ENCODE measurements at places on chromosomes 2 and 18.

- no peak for DNase-seq
These were observed 618 bp downstream of the POLR2D start for GRCh38 chr2:127857265-127857808.

DNA sequence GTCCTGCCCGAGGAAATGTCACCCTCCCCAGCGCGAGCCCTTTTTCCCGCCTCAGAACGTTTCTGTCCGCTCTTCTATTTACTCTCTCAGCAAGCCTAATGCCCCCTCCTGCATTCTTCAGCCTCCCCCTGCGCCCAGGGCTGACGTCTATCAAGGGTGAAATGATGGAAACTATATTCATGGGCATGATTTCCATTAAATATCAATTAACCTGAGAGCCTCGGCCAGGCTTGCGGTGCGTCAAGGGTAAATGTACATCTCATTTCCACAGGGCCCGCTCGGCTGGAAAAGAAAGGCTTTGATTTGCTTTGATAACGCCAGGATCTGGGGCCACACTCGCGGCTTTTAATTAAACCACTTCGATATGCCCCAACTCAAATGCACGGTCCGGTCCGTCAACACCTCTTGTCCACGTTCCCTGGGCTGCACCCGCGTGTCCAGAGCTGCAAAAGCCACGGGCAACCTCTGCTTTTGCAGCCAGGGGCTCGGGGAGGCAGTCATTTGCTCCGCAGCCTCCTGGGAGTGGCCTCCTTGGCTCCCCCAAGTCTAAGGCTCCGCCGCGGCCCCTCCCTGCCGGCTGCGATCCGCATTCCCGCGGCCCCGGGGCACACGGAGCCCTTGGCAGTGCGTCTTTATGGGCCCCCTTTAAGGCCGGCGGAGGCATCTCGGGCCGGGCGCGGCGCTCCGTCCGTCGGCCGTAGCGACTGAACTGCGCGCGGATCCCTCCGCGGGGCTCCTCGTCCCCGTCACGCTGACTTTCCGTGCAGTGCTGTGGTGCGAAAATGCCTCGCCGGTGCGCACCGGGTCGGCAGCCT is at the start of gene HOXD8:
Gene HOXD8 (plus strand): TSS at position 724 of the 815 bp plus-strand sequence. CDS start 662 bp downstream, outside the sequence.
- DNase-seq, result no peak

DNA sequence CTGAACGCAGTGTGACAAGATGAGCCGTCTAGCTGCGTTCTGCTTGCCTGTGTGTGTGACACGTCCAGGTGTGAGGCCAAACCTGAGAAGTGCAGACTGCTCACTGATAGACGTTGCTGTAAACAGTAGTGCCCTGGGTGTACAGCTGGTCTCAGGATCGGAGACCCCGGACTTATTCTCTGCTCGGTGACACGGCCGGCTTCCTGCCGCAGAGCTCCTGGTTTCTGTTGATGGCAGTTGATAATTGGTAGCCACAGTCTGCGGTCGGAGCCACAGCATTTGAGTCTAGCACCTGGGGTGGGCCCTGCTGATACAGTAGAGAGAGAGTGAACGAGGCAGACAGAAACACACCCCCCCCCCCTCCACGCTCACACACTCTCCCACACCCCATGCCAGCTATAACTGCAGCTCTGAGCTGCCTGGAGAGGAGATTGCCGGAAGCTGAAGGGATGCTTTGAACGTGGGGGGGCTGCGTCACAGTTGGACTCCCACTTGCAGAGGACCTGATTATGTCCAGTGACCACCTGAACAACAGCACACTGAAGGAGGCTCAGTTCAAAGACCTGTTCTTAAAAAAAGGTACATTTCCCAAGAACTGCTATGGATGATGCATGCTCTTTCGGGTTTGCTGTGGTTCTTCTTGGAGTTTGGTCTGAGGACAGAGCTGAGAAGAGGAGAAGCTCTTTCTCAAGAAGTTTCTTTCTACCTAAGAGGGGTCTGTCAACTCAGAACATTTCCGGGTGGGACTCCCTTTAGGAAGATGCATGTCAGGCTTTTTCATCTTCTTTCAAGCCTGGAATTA is 114.0 kb downstream of the FAM210A start:
- DNase-seq, result no peak

DNA sequence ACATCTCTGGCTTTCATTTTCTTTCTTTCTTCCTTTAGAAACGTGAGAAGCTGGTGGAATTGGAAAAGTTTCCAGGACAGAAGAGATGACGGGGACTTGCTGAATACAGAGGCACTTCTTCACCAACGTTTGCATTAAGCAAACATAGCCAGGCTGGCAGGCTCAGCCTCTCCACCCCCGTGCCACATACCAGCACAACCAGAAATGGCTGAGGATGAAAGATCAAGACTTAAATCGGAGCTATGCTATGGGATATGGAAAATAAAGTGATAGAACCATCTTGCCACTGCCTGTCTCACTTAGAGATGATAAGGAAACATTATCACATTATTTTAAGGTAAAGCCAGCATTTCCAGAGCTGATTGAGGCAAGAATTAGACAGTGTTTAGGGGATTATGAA is 483.3 kb downstream of the BCL11A start:
- DNase-seq, result no peak

GRCh38 chr2:134683561-134684112 is 35.2 kb downstream of the TMEM163 start:
- DNase-seq, result no peak

- no peak for DNase-seq
These were observed 66.3 kb downstream of the IRS1 start for GRCh38 chr2:226733189-226733858.

DNA sequence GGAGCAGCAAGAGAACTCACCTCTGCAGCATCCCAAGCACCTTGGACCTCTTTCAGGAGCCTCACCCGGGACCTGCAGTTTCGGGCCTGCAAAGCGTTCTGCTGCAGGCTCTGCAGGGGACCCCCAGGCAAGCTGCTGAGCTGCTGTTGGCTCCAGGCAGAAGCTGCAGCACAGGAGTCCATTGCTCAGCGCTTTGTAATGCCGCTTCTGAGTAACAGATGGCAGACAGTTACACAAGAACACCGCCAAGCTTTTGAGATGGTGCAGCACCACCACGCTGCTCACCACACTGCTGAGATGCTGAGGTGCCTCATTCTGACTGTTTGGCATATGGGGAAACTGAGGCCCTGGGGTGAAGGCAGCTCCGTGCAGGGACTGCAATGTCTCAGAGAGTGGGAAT is 1.9 kb upstream of the GALNT14 start:
- DNase-seq, result no peak

DNA sequence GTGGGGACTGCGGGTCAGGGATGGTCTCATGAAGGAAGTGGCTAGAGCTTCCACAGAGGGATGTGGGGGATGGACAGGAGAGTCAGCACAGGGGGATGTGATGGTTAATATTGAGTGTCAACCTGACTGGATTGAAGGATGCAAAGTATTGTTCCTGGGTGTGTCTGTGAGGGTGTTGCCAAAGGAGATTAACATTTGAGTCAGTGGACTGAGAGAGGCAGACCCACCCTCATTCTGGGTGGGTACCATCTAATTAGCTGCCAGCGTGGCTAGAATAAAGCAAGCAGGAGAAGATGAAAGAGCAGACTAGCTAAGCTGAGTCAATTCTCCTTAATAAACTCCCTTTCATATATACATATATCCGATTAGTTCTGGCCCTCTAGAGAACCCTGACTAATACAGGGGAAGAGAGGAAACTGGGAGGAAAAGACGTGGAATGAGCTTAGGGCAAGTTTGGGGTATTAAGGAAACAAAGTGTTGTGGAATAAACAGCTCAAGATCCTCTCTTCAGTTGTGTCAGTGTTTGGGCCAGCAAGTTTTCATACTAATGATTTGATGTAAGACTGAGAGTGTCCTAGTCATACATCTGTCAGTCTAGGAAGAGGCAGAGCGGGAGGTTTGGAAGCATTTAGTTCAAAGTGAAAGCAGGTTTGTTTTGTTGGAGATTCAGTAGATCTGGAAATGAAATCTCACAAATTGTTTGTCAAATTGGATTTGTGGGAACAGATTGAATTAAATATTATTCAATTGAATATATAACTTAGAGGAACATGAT is 135.2 kb upstream of the NT5C1B start:
- no peak for DNase-seq

DNA sequence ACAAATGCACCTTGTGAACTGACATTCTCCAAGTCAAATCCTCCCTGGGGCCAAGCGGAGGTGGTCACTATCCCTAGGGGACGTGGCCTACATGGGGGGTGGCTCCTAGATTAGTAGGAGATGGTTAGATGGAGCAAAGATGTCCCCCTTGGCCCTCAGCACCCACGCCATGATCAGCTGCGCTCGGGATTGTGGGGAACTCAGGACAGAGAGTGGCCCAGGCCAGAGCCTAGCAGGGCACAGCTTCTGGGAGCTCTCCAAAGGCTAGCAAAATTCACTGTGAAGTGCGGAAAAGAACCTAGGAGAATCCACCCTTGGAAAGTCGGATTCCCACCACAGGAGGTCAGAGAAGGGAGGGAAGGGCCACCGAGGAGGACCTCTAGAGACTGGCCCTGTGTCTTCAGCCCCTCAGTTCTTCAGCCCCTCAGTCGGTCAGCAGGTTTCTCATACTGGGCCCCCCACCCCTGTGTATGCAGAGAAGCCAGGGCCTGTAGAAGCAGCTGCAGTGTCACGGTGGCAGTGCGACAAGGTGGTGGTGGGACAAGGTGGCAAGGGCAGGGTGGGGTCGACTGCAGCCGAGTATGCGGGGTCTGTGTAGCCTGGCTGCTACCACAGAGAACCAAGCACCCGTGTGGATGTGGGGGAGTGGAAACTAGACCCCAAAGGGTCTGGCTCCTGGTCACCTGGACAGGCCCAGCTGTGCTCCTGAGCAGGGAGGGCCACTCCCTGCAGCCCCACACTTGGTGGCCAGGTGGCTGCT is 18.4 kb downstream of the GPR55 start:
- no peak for DNase-seq

DNA sequence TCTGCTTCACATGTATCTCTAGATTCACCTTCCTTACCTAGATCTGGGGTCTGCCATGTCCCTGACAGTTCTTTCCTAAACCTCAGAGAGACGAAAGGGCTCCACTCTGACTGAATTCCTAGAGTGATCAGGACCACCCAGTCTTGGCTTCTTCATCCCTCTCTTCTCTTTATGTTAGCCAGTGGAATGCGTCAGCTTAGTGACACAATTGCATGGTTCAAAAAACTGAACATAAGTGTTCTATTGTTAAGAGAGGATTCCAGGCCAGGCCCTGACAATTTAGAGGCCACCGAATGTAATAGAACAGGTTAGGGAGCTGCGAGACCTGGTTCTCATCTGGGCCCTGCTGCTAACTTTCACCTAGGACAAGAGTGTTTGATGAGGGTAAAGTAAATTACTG is 10.0 kb downstream of the PRELID3A start:
- DNase-seq, result no peak

DNA sequence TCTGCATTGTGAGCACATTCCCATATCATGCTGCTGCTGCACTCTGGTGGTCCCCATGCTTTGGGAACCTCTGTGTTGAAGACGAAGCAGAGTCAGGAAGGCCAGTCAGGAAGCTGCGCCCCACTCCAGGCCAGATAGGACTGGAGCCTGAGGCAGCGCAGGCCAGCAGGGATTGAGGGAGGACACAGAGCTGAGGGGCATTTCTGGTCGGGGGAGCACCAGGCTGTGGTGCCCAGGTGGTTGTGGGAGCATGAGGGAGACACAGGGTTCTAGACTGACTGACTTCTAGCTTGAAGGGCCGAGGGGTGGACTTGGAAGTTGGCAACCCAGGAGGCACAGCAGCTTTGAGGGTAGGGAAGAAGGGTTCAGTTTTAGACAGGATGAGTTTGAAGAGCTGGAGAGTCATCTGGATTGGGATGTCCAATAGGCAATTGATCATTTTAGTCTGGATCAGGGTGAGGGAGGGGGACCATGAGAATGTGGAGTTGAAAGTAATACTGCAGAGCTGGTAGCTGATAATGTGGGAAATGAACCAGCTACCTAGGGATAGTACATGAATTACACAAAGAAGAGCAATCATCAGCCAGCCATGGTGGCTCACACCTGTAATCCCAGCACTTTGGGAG is 1.4 kb upstream of the ACTG2 start:
- DNase-seq, result no peak

DNA sequence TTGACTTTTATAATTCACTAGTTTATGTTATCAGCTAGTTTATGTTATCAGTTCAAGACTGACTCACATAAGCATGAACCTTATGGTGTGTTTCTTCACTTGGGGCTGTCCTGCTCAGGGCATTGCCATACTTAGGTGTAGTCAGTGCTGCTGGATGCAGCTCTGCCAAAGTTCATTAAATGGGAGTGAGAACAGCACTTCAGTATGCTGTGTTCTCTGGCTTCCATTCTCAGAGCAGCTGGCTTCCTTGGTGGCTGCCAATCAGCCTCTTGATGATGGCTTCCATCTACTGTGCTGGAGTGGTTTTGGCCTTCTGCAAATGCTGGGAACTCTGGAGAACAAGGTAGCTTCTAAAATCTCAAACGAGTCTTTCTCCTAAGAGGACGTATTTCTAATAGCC is 170.7 kb downstream of the TDRD15 start:
- DNase-seq, result no peak

- DNase-seq, result no peak
These were observed 12.1 kb upstream of the CYBRD1 start for GRCh38 chr2:171509945-171510731.

DNA sequence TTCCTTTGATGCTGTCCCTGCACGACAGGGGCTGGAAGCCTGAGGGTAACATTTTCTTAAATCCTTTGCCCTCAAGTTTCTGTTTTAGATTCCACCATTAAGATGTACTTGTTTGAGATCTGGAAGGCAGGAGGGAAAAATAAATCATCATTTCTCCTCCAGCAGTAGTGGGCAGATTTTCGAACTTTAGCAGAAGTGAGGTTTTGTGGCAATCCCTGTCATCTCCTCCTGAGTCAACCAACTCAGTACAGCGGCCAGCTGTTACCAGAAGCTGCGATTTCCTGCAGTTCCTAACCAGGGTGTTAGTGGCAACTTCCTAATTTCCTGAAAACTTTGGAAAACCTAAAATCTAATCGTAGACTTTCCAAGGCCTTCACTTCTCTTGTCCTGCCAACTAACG is 517.2 kb upstream of the ACVR2A start:
- no peak for DNase-seq

DNA sequence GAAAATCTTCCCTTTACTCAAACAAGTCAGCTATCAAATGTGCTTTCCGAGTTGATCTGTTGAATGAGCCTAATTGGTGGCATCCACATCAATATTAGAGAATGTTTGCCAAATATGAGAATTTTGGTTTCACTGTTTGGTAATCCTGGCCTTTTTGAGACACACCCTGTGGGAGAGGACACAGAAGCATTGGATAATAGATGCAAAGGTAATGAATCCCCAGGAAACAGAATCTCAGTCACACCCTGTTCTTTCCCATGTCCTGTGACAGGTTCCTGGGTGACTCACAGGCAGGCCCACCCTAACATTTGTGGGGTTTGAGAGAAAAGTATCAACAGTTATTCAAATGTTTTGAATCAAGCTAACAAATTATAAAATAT is 99.8 kb upstream of the PELI1 start:
- DNase-seq, result no peak

- DNase-seq, result no peak
These were observed 258.6 kb upstream of the TANK start for GRCh38 chr2:160901613-160902012.

DNA sequence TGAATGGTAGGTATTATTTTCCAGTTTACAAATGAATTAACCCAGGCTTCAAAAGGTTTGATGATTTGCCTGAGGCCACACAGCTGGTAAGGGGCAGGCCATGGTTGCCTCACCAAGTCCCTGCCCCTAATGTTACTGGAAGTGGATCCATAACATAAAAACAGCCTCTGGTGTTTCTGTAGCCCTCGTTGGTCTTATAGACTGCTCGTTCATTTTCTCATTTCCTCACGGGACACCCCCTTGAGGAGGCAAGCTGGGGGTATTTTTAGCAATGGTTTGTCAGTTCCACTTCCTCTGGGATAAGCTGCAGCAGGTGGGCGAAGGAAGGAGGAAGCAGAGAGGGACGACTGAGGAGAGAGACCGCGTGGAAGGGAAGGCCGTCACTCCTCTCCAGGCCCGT is 32.9 kb upstream of the NDUFV2 start:
- no peak for DNase-seq

- no peak for DNase-seq
These were observed 343.9 kb upstream of the ACVR2A start for GRCh38 chr2:147500819-147501395.
